ENCODE measurements at places on chromosomes 1 and 21. TPM values are rescaled to one million over a fixed set of nuclear protein-coding genes. Genes with fewer than 3 reads are reported as not detected.

The DNAJC28 gene
- total RNA-seq, result 0.49 TPM

The CA6 gene
- total RNA-seq, result not detected

The ICOSLG gene
- total RNA-seq, result 3.9 TPM

The SH3D21 gene
- 2.8 TPM for total RNA-seq

The ZYG11B gene
- total RNA-seq, result 5.2 TPM

The HTR1D gene
- total RNA-seq, result 11.9 TPM

The LRRC8C gene
- 10.1 TPM for total RNA-seq

The GPR61 gene
- total RNA-seq, result not detected

All from A549 treated with GW870086 at 1 μM for 4 hours (cell line).